NCI-H1436 (cell line): ENCODE measurements at places on chromosomes 12 and 14.

- DNase-seq = no peak
These were observed 75.0 kb downstream of the FAR2 start for GRCh38 chr12:29223956-29224543.

DNA sequence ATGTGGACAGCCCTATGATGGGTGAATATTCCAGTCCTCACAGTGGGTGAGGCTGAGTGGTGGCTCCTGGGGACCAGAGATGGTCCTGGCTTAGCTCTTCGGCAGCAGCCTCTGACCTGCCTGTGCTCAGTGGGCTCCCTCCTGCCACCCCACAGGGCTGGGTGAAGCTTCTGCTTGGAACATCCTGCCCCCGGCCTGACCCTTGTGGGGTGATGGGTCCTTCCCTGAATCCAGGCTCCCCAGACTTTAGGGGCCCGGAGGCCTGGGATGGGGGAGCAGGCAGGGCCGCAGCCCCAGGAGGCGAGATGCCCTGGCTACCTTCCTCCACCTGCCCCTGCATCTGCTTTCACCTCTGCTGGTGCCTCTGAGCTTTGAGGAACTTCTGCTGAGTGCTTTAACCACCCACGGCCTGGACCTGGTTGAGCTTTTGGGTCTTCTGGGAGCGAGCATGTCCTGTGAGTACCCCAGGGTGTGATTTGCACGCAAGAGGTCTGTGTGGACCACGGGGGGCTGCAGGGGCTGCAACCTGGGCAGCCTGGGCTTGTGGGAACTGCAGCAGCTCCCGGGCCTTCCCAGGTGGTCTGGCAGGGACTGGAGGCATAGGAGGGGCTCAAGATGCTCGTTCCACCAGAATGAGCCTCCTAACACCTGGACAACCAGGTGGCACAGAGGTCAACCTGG lies 159.5 kb downstream of the KIF26A start:
- DNase-seq = no peak

DNA sequence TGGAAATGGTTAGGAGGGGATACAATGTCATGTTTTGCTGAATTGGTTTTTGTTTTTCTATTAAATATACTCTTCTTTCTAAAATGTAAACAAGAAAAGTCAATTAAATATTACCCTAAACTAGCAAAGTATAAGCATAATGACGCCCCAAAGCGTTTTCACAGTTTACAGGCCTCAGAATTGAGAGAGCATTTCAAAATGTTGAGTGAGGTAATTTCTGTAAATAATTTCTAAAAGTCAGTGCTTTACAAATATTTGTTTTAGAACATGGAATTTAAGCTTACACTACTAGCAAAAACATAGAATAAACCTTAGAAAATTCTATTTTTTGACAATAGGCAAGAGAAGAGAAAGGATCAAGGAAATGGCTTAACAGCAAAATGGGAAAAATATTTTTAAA lies 958.4 kb upstream of the USP15 start:
- DNase-seq = no peak

GRCh38 chr14:38012056-38012455 lies 195.6 kb upstream of the SSTR1 start:
- DNase-seq = no peak

DNA sequence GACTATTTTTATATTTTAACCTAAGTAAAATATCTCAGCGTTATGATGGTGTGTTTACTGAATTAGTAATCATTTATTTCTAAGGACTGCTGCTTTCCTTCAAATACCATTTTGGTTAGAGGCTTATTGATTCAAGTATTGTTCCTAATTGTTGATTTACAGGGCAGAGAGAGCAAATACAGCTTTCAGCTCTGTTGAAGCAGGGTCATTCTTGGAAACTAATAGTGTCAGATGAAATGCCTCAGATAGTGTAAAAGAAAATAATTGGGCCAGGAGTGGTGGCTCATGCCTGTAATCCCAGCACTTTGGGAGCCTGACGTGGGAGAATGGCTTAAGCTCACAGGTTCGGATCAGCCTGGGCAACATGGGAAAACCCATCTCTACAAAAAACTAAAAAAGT lies 249.3 kb downstream of the FUT8 start:
- no peak for DNase-seq

DNA sequence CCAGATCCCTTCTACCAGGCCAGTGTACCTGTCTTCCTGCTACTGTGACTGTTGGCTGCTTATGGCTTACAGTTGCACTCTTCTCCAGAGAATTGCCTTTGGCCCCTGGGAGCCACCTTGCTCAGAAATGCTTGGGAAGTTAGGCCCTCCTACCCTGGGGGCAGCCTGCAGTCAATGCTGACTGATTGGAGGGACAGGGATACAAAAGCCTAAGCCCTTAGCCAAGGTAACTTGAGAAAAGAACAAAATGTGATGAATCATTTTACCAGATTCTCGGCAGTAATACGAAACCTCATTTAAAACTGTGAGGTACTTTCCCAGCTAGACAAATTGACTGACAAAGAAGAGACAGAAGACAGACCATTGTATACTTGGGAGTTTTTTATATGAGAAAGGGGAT lies 47.3 kb downstream of the PTCSC3 start:
- DNase-seq = peak; percentile 37

GRCh38 chr12:108040947-108041346 lies 88.1 kb upstream of the WSCD2 start:
- DNase-seq = no peak
